ENCODE measurements at places on chromosomes 1 and 21.
A peak's percentile ranks its signal among the peaks of the same experiment; 100 is the strongest.

DNA sequence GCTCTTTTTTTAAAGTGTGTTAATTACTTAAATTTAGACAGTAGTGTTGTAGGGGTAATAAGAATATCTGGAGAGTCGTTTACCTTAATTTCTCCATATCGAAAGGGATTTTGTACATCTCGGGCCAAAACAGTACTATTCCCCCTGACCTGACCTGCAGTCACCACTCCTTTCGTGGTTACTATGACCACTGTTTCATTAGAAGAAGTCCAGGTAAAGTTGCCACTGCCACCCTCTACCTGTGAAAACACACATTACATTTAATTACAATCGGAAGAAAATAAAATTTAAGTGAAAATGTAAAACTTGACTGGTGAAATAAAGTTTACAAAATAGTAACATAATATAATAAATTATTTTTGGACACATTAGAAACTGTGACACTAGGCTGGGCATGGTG is 37.2 kb downstream of the NUP210L start:
- no peak for DNase-seq

DNA sequence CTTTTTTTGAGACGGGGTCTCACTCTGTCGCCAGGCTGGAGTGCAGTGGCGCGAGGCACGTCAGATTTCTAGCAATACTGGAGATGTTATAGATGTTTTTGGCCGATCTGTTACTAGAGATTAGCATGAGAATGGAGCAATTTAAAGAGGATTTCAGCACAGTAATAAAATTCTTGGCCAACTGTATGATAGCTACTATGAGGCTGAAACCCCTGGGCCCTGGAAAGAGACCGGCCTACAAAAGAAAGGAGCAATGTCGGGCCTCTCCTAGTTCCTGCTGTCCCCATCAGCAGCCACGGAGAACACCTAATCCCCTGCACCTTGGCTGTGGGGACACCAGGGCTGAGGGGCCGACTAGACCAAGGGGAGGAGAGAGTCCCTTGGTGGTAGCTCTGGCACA is 9.5 kb upstream of the GNPAT start:
- no peak for DNase-seq

GRCh38 chr1:167412072-167412471 is 106.3 kb downstream of the CD247 start:
- no peak for DNase-seq

GRCh38 chr1:24905979-24906720 is 23.9 kb downstream of the RUNX3 start:
- DNase-seq = no peak

GRCh38 chr1:21451212-21451611 is 11.3 kb downstream of the NBPF3 start:
- no peak for DNase-seq

GRCh38 chr1:92839442-92839841 is 7.6 kb downstream of the RPL5 start:
- no peak for DNase-seq

DNA sequence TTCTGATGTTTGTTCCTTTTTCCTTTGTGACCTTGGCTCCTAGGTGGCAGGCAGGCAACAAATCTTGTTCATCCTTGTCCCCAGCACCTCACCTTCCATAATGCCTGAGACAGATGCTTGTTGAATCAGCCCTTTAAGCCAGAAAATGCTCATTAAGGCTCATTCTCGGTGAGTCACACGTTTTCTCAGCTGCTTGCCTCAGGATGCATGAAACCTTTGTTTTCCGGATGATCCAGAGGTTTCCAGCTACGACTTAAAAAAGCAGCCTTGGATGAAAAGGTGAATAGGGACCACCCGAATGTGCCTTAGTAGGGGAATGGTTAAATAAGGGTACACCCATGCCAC is 4.6 kb upstream of the ATP13A2 start:
- DNase-seq = no peak

- DNase-seq = no peak
Observed at GRCh38 chr1:15328351-15329103, 81.2 kb upstream of the EFHD2 start.

- peak; percentile 20 for DNase-seq
Observed at GRCh38 chr1:151340870-151341754, 5.9 kb downstream of the RFX5 start.

GRCh38 chr1:200558866-200559459 is 61.6 kb downstream of the KIF14 start:
- no peak for DNase-seq

DNA sequence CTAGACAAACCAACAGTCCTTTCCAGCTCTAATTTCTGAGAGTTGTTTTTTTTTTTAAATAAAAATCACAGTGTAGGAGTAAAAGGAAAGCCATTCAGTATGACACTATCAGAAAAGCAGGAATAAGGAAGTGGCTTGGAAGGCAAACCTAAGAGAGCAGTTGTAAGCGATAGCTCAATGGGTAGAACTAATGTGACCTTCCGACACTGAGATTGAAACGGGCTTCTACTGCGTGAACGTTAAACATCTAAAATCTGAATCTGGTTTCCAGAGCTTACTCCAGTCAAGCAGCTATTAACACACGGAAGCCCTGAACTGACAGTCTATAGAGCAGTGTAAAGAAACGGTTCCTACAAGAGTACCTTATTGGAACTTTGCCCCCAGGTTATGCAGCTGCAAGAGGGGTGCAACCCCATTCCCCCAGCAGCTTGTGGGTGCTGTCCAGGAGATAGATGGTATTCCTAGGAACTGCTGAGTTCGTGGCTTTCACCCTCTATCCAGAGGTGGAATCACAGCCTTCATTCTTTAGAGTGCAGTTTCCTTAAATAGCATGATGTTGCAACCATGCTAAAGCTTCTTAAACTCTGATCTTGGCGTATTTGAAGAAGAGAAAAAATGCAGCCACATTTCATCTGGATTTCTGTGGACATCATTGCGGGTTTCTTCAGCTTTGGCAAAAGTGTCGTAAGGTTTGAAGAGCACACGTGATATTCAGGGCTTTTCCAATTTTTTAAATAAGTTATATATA is 3.3 kb upstream of the IRF2BP2 start:
- no peak for DNase-seq

DNA sequence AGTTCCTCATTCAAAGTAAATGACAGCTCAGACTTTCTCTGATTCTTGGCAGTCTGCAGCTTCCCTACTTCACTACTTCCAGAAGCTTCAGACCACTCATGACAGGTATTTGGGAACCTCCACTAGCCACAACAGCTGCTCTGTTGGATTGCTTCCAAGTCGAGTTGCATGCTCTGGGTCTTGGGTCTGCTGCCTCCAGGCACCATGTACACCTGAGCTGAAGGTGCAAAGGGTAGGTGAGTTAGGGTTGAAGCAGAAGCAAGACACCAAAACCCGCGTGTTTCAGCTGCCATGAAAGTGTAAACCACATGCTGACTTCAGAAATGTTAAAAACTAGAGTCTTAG is 62.7 kb downstream of the ZNF684 start:
- no peak for DNase-seq

- DNase-seq = no peak
Observed at GRCh38 chr1:116462722-116463121, 89.7 kb downstream of the ATP1A1 start.

- DNase-seq = no peak
Observed at GRCh38 chr1:1000357-1001056, 610 bp upstream of the HES4 start.

GRCh38 chr1:234368320-234369032 is 4.8 kb upstream of the COA6 start:
- no peak for DNase-seq

DNA sequence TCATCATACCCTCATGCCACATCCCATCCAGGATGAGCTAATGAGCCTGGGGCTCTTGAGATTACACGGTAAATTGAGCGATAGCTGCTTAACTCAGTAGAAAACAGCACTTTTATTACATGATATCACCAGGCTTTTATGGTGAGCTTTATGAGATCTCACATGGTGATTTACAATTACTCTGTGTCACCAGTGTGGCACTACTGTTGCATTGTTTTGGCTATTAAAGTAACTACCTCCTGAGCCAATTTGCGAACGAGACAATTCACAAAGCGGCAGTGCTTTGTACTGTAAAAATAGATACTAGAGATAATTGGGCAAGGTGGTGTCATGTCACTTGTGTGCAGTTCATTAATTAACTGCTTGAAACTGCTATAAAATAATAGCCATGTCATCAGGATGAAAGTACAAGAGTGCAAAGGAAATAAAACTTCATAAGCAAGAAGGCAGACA is 767.7 kb upstream of the ADGRL2 start:
- DNase-seq = no peak

DNA sequence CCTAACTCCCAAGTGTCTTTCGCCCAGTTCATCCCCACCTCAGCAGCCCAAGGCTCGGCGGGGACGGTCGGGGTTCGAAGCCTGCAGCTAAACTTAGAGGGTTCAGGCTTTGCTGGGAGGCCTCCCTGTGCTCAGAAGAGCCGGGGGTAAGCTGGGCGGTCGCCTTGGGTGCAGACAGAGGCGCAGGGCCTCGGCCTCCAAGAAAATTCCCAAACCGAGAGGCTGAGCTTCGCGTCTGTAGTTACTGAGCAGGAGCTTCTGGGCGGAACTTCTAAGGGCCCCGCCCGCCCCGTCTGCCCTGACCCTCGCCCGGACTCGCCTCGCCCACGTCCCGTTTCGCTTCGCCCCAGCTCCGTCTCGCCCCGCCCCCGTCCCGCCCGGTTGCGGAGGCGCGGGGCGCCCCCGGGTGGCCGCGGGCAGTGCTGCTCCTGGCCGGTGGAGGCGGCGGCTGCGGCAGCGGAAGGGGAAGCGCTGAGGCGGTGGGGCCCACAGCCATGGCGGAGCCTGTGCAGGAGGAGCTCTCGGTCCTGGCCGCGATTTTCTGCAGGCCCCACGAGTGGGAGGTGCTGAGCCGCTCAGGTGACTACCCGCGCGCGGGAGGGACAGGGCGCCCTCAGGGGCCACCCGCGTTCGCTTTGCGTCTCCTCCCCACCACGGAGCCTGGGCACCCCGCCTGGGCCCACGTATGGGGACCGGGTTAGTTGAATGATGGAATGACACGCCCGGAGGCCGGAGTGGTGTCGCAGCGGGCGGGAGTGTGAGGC is at the start of gene RWDD3:
TSS of gene RWDD3 (plus strand) at position 474 of the 764 bp plus-strand sequence. CDS start at position 495, 21 bp downstream.
- DNase-seq = peak; percentile 55

GRCh38 chr1:220186752-220187151 is 85.5 kb downstream of the RAB3GAP2 start:
- no peak for DNase-seq

DNA sequence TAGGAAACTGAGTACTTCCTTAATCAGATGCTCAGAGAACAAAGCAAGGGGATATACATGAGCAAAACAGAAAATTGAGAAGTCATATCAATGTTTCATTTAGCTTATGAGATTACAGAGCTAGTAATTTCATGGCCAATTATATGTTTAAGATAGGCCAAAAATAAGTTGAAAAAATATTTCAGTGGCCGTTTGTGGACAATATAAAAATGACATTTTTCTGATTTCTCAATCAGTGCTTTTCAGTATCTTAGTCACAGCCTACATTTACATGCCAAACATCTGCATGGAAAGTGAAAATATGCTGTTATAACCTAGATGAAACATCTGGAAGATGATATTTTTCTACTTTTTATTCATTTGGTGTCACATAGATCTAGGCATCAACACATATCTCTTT is 192.5 kb downstream of the HLX start:
- DNase-seq = no peak

GRCh38 chr21:28234326-28234725 is 758.4 kb downstream of the LTN1 start:
- DNase-seq = no peak

DNA sequence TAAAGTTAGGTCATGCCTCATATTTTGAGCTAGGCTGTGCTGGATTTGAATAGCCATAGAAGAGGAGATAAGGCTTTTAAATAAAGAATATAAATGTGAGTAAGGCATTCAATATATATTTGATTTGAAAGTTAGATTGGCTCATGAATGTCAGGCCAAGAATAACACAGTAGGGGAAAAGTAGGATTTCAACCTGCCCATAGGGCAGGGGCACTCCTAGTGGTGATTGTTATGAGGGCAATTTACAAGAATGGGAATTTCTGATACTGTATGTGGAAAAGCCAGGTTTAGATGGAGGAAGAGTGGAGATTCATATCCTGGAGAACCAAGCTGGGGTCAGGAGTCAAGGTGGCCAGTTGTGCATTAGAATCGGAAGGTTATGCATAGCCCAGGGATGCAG is 74.9 kb downstream of the DNAH14 start:
- DNase-seq = no peak

DNA sequence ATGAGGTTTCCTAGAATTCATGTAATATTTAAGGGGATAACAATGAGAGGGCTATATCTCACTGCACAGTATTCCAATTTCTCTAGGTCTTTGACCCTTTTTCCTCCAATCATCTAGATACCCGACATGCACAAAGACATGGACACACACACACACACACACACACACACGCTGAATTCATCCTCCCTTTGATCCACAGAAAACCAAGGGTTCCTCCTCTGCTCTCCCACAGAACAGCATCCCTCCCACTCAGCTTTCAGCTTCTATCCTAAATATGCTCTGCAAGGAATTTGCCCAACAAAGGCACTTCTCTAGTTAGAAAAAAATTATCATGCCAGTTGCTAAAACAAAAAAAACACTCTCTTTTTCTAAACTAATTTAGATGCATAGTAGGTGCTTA is 231.7 kb downstream of the RGS7 start:
- no peak for DNase-seq

DNA sequence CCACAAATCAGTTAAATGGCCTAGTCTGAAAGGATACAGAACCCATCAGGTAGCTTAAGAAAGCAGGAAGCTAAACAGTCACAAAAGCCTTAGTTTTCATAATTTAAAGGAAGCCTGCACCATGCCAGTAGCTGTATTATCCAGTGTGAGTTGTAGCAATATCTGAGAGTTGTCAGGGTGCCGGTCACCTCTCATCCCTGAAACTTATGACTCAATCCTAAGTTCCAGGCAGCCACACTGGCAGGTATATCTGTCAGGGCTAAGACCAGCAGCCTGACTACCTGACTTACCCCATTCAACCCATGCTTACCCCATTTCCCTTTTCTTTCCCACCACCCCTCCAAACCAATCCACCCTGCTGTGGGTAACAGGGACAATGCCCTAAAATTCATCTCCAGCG is 37.8 kb upstream of the LPAR3 start:
- no peak for DNase-seq

DNA sequence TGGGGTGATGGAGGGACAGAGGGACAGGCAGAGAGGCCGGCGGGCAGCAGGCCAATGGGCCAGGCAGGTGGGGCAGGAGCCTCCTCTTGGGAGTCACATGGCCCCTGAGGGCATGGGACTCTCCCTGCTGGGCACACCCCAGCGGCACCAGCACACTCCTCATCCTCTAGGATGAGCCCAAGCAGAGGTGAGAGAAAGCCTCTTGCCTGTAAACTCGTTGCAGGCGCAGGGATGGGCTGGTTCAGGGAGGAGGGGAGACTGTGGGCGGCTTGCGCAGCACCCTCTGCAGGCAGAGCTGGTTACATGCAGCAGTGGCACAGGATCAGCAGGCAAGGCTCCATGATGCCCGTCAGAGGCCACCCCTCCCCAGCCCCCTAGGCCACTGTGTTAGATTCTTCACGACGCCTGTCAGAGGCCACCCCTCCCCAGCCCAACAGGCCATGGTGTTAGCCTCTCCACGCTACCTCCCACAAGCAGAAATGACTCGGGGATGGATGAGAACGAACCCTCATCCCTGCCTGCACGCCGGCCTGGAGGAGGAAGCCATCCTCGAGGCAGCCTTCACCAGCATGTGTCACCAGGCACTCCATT is 209.7 kb upstream of the VAMP3 start:
- DNase-seq = no peak
